ENCODE measurements at places on chromosomes 5 and 9.

DNA sequence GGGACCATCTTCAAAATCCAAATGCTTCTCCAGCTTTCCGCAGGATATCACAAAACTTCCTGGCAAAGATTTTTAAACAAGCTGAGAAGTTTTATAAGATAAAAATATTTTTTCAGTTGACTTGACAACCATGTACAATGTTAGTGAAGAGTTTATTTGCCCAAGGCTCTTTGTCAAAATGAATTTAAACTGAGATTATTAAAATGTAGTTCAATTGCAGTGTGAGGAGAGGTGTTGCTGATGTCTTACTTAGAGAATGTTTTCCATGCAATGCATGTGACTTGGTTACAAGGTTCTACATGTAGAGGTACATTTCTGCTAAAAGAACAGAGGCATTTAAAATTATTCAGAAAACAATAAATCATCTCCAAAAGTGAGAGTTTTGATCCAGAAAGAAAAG lies 131.4 kb upstream of the MINAR2 start:
- no peak for DNase-seq

- DNase-seq: no peak
Observed at GRCh38 chr9:36364577-36364976, 35.5 kb downstream of the RNF38 start.

GRCh38 chr9:19375538-19375937 lies 4.5 kb downstream of the RPS6 start:
- no peak for DNase-seq

- no peak for DNase-seq
Observed at GRCh38 chr9:120841930-120842684, 615 bp downstream of the PSMD5 start.

DNA sequence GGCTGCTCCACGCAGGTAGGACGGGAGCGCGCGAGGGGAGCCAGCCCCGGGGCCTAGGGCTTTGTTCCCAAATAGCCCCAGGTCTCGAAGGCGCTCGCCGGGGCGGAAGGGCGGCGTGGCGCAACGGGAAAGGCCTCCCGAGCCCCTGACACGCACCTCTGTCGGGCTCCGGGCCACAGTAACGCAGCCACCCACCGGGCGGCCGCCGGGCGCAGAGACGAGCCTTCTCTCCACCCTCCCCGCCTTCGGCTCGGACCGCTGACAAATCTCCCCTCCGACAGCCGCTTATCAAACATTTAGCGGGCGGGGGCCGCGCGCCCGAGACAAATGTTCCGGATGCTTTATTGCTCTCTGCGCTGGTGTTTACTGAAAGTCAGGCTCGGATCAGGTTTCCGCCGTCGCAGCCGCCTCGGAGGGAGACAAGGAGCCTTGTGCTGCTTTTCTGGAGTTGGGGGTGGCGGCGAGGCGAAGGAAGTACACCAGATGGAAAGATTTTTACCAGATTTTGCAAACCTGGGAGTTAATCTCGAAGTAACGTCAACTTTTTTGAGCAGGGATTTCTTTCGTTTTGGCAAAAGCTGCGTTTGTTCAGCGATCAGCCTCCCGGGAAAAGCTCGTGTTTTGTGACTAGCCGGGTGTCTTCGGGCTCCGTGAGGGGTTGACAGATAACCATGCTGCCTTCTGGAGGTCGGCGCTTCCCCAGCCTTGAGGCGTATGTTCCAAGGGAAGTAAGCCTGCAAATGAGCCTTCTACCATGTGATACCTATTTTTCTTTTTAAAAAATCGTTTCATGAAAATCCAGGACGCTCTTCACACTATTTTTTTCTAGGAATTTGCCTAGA lies 950 bp downstream of the RGMB start:
- peak; percentile 70 for DNase-seq

DNA sequence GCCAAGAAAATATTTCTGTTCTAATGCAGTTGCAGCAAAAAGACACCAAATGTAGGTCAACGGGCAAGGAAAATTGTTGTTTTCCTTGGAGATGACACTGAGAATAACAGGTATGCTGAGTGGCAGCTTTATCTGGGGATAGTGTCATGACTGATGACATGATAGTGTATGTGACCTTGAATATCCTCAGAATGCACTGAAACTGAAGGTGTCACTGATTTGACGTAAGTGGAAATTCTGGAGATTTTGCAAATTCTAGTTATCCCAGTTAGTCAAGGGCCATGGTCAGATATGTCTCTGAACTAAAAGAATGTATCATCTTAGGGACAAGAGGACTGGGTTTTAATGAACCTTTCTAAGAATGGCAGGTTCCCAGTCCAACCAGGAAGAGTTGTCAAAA lies 138.0 kb upstream of the C9orf72 start:
- DNase-seq: no peak

- no peak for DNase-seq
Observed at GRCh38 chr5:68679041-68679440, 414.8 kb upstream of the SLC30A5 start.

- DNase-seq: peak; percentile 13
Observed at GRCh38 chr5:17089690-17090089, 127.7 kb upstream of the BASP1 start.

DNA sequence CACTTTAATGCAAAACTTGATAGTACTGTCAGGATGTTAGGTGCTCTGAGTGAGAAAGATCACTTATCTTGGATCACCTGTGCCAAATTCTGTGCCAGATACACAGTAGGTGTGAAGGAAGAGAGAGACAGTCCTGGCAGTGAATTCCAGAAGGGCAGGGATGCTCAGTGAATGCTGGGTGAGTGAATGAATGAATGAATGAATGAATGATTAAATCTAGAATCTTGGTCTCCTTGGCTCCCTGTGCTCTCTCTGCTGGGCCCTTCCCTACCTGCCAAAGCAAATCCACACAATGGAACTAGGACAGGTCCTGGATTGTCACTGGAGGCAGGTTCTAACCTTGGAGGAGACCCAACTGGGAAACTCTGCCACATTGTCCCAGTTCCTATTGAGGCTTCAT lies 117.5 kb upstream of the CXCL14 start:
- no peak for DNase-seq

DNA sequence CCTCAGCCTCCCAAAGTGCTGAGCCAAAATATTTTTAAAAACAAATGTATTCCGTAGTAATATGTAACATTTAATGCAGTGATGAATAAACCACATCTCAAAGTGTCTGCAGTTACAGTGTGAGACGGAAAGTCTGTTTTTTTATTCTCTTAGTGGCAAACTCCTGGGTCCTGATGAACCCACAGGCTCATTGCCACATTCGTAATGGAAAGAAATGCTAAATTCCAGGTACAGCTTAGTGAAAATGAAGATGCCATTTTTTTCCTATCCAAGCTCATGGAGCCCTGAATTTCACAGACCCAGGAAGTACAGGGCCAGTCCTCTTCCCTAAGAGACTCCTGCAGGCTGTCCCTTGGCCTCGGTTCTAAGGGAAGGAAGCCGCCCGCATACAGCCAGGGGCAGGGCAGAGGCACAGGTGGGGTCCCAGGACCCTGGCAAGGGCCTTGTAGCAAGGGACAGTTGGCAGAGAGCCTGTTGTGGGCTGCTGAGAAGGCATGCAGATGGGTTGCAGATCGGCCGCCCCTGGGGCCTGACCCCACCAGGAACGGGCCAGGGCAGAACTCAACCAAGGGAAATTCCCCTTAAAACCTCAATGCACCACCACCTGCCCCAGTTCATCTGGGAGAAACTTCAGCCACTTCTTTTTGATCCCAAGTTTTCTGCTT lies 36.2 kb downstream of the IPPK start:
- no peak for DNase-seq

DNA sequence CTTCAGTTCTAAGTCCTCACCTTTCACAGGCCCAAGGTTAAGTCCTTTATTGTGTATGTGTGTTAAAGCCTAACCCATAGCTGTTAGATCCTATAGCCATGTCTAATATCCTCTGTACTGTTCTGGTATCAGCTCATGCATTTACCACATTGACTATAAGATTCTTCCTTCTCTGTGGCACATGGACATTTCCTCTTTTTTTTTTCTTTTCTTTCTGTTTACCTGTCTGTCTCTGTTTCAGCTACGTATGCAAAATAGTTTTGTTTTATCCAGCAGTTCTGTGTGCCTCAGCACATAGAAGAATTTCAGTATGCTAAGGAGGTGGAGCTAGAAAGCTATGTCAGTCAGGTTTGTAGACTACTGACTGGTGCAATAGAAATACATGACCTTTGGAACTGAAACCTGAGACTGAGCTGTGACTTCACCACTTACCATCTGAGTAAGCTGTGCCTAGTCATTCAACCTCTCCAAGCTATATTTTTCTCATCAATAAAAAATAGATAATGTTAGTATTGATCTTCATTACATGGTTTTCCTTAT lies 155.6 kb upstream of the VLDLR start:
- DNase-seq: peak; percentile 40

GRCh38 chr5:121315786-121316185 lies 535.9 kb upstream of the FTMT start:
- no peak for DNase-seq

- no peak for DNase-seq
Observed at GRCh38 chr5:13934125-13934524, 10.4 kb downstream of the DNAH5 start.

- peak; percentile 4 for DNase-seq
Observed at GRCh38 chr9:74609671-74610405, 112.7 kb downstream of the RORB start.
